Stimulated activated CD4-positive, alpha-beta T cell treated with anti-CD3 and anti-CD28 coated beads, Interleukin-4, amount 100 ng/mL, for 24 hours (primary cell): ENCODE measurements at places on chromosomes 3 and 15.

DNA sequence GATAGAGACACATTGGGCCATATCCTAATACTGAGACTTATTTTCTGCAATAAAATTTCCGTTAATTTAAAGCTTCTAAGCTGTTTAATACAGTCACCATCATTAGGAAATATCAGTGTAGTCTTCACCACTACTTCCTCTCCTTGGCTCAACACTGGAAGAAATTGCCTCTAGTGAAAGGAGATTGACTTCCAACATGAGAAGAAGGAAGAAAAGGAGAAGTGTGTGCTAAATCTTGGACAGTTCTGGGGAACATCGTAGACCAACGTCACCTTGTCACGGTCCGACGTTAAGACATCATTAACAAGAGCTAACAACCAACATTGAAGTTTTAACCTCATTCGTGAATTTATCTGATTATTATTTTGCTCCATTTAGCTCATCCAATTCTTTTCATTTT, 987.0 kb upstream of the CFAP20DC start:
- DNase-seq, result no peak

DNA sequence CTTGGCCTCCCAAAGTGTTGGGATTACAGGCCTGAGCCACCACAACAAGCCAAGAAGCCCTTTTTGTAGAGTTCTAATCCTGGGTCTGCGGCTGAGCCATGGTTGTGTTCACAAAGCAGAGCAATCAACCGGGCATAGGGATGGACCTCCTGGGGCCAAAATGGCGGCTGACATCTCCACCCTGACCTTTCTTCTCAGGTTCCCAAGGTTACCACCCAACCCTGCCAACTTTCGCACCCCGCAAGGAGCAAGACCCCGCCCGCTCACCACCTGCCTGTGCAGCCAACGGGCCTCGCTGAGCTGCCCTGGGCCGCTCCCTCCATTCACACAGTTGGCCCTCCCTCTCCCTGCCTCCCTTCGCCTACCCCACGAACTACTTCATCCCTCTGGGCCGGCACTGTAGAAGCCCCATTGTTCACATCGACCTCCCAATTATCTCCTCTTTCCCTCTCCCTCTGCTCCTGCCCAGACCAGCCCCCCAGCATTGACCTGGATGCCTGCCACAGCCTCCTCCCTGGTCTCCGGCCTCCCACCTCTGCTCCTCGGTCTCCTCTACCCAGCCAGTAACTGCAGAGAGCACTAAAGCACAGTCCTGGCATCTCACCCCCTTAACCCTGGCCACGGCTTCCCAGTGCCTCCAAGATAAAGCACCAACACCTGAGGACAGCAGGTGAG, 62.0 kb upstream of the TFRC start:
- DNase-seq, result no peak

DNA sequence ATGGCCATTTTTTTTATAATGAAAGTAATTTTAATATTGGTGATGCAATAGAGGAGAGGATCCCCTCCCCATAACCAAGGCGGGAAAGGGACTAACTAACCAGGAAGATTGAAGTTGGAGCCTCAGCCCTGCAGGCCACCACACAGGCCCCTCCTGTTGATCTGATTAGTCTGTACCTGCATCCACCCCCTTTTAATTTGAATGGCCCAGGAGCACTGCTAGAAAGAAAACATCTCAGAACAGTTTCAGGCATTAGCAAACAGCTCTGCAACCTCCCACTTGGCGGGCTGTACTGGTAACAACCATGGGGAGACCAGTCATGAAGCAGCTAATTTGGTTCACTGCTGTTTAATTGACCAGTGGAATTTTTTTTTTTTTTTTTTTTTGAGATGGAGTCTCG, 10.3 kb downstream of the CAV3 start:
- no peak for DNase-seq

GRCh38 chr3:72492240-72492639, 356.0 kb downstream of the SHQ1 start:
- DNase-seq, result no peak

- no peak for DNase-seq
Measured at GRCh38 chr3:196423044-196423781, 9.0 kb downstream of the UBXN7 start.

- DNase-seq, result no peak
Measured at GRCh38 chr3:16768014-16768413, 116.7 kb upstream of the PLCL2 start.

DNA sequence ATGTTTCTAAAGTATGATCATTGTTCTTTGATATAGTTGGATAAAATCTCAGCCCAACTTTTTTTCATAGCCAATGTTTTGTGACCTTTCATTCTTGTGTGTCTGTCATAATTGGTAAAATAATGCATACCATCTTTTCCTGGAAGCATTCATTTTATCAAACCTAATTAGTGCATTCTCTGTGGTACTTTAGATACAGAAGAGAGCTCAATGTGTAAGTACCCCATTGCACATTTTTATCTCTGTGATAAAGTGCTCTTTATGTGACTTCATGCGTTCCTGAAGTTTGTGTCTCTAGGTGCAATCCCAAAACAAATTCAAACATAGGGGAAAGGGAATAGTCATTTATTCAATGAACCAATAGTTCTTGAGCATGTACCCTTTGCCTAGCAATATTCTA, 628.5 kb downstream of the GBE1 start:
- DNase-seq, result no peak

DNA sequence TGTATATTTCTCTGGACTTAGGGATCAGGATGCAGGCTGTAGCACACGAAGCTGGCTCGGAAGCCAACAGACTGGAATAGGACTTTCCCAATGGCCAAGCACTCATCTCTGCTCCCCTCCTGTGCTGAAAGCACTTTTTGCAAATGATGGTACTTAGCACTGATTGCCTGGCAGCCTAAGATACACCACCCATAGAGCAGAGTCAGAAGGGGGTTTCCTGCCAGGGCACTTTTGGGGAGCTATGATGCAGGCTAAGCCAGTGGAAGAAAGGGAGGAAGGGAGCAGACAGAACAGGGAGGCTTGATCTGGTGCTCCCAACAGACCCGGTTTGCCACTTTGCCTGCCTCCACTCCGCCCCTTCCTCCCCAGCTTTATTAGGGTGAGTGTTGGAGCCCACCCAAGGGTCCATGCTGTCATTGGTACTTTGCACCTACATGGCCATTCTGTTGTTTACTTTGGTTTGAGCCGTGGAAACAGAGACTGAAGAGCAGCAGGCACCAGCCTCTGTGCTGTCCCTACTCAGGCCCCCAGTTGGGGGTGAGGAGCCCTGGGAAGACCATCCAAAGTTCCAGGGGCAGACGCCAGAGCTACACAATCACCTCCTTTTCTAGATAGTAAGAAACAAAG, 15.9 kb downstream of the BSN start:
- no peak for DNase-seq

DNA sequence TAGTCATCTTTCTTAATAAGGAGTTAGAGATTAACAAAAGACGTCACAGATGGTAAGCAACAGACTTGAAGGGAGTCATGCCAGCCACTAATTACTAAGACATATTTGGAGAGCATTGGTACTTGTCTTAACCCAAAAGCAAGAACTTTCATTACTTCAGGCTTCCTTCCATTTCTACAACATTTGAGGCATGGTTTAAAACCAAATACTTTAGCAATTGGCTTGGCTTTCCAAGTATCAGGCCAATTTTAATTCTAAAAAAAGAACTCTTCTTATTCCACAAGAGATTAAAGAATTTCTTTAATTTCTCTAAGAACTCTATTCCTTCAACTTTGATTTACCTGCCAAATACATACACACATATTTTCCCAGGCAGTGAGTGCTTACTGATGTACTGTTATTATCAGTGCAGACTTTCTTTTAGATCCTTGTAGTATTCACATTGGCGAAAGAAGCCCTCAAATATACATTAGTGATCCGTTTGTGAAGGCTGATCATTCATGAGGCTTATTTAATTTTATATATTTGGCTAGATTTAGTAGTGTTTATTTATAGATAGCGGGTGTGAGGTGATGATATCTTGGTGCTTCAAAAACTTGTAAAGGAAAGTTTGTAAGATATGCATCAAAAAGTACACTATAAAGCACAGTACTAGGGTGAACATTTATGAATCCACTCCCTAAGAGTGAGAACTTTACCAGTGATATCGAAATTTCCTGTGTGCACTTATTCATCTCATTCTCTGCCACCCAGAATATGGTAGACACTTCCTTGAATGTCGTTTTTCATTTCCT, 229.2 kb downstream of the MFSD1 start:
- DNase-seq, result no peak

- DNase-seq, result no peak
Measured at GRCh38 chr3:125229168-125229567, 16.6 kb upstream of the SLC12A8 start.

GRCh38 chr15:49035825-49036224, 10.4 kb downstream of the SECISBP2L start:
- DNase-seq, result no peak

DNA sequence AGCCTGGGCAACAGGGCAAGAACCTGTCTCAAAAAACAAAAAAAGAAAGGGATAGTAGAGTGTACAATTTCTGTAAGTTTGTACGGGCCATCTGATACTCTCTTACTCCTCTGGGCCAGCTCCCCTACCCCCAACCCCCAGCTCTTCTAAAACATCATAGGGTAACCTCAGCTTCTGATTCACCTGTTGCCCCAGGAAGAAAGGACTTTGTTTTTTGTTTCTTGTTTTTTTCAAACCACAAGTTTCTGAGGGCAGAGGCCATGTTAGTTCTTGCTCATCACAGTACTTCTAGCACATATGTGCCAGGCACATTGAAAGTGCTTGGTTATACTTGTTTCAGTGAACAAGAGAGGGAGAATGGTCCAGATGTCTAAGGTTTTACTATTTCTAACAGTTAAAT, 20.2 kb downstream of the ATOSA start:
- DNase-seq, result peak; percentile 31

- no peak for DNase-seq
Measured at GRCh38 chr3:42438193-42438592, 27.8 kb upstream of the LYZL4 start.

DNA sequence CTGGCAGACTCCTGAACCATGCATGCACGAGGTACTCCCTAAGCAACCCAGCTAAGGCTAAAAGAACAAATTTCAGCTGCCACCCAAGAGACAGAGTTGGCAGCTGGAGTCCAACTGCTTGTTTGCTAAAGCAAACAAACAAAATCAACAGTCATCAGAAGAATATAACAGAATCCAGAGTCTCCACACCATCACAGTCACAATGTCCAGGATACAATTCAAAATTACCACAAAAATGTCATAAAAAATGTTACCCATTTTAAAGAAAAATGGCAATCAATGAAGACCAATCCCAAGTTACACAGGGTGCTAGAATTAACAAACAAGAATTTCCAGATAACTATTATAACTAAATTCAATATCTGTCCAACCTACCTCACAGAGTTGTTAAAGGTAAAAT, 42.9 kb downstream of the RFTN1 start:
- no peak for DNase-seq

GRCh38 chr3:169558371-169558770, 105.1 kb downstream of the MECOM start:
- DNase-seq, result no peak

- DNase-seq, result no peak
Measured at GRCh38 chr3:129598000-129598381, 8.5 kb downstream of the PLXND1 start.

DNA sequence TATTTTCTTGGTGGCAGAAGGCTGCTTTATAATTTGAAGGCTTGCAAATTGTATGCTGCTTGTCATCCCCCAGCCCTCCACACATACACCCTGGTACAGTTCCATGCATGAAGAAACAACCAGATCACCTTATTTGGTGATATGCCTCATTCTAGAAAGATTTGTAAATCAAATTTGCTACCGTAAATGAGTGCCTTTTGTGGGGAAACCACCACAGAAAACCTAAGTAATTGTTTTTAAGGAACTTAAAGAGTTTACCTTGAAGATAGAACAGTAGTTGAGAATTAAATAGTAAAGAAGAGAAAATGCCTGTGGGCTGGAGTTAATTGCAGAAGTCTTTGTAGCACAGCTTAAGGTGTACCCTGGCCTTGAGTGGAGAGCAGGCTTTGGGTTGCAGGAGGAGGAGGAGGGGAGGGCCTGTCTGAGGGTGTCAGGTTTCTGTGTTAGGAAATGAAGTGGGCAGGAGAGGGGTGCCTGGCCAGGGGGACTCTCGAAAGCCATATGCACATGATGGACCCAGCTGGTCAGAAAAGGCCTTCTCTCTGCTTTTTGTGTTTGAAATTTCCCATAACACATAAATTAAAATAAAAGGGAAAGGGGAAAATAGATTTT, 6.9 kb downstream of the NIPA2 start:
- no peak for DNase-seq

- no peak for DNase-seq
Measured at GRCh38 chr15:70214276-70214675, 116.6 kb upstream of the TLE3 start.

- DNase-seq, result no peak
Measured at GRCh38 chr15:51375966-51376640, 34.6 kb downstream of the GLDN start.

DNA sequence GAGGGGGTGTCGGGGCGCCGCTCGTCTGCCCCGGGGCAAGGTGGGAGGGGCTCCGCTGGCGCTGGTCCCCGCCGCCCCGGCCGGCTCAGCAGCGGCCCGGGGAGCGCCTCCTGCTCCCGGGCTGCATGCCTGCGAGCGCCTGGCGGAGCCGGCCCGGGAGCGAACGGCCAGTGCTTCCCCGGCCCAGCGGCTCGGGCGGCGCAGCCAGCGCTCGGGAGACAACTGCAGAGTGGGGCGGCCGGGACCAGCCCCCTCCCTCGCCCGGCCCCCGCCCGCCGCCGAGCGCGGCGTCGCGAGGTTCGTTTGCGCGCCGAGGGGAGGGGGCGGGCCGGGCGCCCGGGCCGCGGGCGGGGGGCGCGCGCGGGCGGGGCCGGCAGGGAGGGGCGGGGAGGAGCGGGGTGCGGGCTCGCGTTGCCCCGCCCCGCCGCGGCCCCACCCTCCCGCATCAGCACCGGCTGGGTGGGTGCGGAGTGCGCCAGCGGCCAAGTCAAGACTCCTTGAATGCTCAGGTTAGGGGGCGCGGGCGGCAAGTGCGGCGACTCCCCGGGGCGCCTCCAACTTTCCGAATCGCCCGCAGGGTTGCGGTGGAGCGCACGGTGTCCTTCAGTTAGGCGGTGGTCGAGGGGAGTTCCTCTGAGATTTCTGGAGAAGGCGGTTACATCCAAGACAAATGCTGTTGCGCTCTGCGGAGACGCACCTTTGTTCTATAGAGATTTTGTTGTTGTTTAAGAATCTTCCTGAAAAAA, at the start of gene RGMA:
TSS of gene RGMA (minus strand) at position 231 of the 746 bp plus-strand sequence. CDS start 279 bp downstream, outside the sequence.
- no peak for DNase-seq

GRCh38 chr3:133840055-133840737, 34.6 kb downstream of the SRPRB start:
- no peak for DNase-seq
